Renal pelvis (tissue), 12 donors: ENCODE measurements at places on chromosomes 2 and 18. TPM values are rescaled to one million over a fixed set of nuclear protein-coding genes. Genes with fewer than 3 reads are reported as not detected.

The EML6 gene
- polyA plus RNA-seq = 11.8 TPM

DNA sequence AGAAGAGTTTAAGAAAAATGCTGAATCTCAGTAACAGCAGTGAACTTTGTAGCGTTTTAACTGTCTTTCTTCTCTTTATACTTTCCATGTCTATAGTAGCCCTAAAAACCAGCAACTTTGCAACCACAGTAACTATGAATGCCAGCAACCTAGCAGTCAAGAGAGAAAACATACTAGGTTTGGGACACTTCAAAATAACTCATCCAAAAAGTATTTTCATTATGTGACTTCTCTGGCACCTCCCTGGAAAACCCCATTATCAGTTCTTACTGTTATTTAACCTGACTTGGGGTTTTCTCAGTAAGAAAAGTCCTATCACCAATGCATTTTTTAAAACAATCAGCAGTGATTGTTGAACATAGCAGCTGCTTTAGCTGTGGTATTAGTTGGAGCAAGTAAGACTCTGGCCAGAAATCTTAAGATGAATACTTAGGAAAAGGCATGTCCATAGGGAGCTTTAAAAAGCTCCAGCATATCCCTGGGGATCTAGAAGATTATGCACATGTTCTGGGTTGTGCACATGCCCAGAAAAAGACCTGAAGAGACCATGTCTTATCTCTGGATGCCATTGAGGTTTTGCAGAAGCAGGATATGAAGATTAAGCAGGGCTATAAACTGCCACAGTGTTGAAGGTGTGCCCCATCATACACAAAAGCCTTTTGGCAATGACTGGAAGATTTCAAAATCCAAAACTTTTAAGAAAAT is 411.3 kb downstream of the CMPK2 start:
- DNase-seq = no peak

- DNase-seq = no peak
Measured at GRCh38 chr2:173117678-173118077, 42.0 kb downstream of the MAP3K20 start.

DNA sequence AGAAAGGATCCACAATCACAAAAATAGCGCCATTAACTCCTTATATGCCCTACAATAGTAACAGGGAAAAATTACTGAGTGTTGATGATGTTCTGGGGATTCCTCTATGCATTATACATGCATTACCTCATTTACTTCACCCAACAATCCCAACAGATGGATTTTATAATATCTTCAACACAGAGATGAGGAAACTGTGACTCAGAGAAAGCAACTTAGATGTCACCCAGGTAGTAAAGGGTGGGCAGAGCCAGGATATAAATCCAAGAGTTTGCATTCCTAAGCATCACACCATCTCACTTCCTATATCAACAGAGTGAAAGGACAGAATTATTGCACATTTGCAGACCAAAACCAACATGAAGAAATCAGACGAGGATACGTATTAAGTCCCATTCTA is 144.2 kb downstream of the TCF4 start:
- no peak for DNase-seq

- no peak for DNase-seq
Measured at GRCh38 chr18:76548541-76548940, 53.5 kb upstream of the ZNF516 start.

The EFHD1 gene
- 62.4 TPM for polyA plus RNA-seq

The ASB18 gene
- polyA plus RNA-seq = not detected

The DPP4 gene
- 121 TPM for polyA plus RNA-seq

- DNase-seq = no peak
Measured at GRCh38 chr2:109364217-109364616, 235.2 kb downstream of the SH3RF3 start.

GRCh38 chr2:67294218-67294617 is 102.9 kb upstream of the ETAA1 start:
- no peak for DNase-seq

The NCOA1 gene
- polyA plus RNA-seq = 42.1 TPM

The ARHGAP25 gene
- 6.4 TPM for polyA plus RNA-seq

DNA sequence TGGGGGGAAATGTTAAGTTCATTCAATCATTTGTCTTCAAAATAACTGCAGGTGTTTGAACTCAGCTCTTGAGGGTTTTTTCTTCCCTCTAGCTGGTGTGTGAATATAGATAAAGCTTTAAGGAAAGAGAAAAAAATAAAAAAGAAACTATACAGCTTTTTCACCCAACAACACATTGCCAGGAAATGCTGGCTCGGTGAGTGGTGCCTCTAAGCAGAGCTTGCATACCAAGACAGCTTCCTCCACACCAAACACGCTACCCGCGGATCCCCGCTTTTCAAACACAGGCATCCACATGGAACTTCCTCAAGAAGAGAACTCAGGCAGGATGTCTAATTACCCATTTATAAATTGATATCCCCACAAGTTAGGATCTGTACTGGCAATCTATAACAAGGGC is 69.8 kb upstream of the TANK start:
- no peak for DNase-seq

DNA sequence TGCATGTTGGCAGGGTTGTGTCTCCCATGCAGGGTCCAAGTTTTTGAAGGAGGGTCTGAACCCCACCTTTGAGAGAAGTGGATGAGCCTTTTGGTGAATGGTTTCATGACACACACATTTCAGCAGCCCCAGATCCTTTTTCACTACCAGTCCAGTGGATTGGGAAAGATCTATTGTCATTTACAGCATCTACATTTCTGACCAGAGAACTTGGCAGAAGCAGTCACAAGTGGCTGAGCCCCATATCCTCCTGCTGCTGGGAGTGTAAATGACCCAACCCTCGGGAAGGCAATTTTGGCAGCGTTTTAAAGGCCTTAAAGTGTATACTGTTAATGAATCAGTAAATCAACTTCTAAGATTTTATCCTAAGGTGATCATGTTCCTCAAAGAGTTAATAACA is 174.1 kb upstream of the RASGRP3 start:
- DNase-seq = no peak

The GTF2A1L gene
- 1.1 TPM for polyA plus RNA-seq

The RPS27A gene
- 2,034 TPM for polyA plus RNA-seq

The GALNT5 gene
- polyA plus RNA-seq = 0.48 TPM

DNA sequence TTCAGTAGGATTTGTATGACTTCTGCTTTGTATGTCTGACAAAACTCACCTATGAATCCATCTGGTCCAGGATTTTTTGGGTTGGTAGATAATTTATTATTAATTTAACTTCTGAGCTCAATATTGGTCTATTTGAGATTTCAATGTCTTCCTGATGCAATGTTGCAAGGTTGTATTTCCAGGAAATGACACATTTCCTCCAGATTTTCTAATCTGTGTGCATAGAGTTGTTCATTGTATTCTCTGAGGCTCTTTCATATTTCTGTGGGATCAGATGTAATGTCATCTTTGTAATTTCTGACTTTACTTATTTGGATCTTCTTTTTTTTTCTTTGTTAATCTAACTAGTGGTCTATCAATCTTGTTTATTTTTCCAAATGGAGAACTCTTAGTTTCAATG is 584.7 kb upstream of the SETBP1 start:
- no peak for DNase-seq

DNA sequence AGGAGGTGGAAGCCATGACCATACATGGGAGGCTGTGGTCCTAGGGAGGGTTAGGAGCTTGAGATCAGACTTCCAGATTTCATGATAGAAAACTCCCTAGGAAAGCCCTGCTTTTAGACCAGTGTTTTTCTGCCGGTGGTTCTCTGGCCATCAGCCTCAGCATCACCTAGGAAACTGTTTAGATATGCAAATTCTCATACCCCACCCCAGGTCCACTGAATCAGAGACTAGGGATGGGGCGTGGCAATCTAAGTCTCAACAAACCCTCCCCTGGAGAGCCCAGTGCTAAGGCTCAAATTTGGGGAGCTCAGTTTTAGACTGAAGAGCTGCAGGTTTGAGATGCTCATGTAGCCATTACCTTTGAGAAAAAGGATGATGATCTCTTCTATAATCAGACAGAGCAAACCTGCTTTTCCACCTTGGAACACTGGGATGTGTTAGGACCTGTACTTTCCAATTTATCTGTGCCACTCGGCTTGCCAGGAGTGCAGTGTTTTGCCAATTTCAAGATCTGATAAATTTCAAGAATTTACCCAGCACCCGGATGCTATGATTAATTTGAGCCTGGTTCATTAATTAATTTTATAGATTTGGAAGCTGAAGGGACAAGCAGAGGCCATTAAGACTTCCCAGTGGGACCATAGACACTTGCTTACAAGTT is 31.5 kb upstream of the LYPD6B start:
- DNase-seq = no peak

DNA sequence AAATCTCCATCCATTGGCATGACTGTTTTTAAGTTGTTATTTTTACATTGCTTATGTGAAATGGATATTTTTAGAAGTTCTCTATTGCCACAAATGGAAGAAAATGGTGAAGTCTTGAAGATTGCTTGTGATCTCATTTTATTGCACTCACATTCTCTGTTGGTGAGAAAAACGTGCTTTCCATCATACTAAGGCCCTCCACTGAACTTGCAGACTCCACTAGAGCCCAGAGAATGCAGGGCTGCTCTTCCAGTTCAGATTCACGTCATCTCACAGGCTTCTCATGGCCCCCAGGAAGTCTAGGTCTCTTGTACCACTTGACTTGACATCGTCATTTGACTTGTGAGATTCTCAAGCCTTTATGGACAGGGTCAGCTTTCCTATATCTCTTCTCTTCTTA is 254.8 kb upstream of the COPS8 start:
- no peak for DNase-seq

The EIPR1 gene
- polyA plus RNA-seq = 23.2 TPM
